ENCODE measurements at places on chromosomes 5 and 9.

DNA sequence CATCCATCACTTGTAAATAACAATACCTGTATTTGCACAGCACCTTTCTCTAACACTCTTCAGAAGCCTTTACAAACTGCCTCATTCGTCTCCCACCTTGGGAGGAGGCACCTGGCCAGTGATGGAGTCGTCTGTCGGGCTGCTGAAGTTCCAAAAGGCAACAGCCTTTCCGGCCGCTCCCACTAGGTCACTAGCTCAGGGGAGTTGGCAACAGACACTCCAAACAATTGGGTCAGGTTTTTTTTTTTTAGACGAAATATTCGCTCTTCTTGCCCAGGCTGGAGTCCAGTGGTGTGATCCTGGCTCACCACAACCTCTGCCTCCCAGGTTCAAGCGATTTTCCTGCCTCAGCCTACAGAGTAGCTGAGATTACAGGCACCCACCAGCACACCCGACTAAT, 4.0 kb downstream of the DAP start:
- no peak overlapping the region for H3K4me3 ChIP-seq
- DNase-seq = no peak
- peaks cover 7% of the 10 kb centered on the region for H3K4me1 ChIP-seq
- no peaks in the 10 kb centered on the region for H3K27me3 ChIP-seq
- no peaks in the 10 kb centered on the region for H3K36me3 ChIP-seq

DNA sequence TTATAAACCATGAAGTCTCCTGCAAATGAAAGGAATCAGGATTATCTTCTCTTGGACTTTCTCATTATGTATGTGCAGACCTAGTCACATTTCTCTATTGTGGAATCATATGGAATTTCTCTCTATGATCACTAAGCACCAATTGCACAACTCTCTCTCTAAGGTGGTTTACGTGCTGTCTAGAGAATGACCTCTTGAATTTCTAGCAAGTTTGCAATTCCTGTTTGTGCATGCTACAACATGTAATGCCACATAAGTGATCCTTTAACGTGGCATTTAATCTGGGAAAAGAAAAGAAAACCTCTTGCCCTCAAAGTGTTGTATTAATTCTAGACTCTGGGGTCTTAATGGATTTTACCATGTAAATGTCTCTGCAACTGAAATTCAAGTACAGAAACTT, 5.0 kb upstream of the PPP2R2B start:
- no peaks in the 10 kb centered on the region for H3K4me1 ChIP-seq
- H3K36me3 ChIP-seq = no peaks in the 10 kb centered on the region
- H3K4me3 ChIP-seq = no peak overlapping the region
- no peak overlapping the region for H3K27ac ChIP-seq

GRCh38 chr5:137589185-137589584, 90.1 kb upstream of the SPOCK1 start:
- no peak overlapping the region for H3K4me3 ChIP-seq
- H3K4me1 ChIP-seq = no peaks in the 10 kb centered on the region
- H3K36me3 ChIP-seq = no peaks in the 10 kb centered on the region
- H3K27ac ChIP-seq = no peak overlapping the region
- no peaks in the 10 kb centered on the region for H3K27me3 ChIP-seq

DNA sequence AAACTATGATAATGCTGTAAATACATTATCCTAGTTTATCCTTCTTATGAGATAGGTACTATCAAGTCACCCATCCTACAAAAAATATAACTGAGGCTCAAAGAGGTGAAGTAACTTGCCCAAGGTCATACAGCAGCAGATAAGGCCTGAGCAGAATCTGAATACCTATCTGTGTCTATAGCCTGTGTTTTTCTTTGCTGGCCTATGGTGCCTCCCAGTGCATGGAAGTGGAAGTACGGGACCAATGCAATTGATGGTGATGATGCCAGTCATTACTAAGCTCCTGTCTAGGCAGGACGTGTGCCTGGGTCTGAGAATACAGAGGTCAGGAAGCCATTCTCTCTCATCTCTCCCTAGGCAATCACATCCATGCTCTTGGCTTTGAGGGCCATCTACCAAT, 67.8 kb downstream of the FAT2 start:
- no peak overlapping the region for H3K4me3 ChIP-seq
- H3K27ac ChIP-seq = no peak overlapping the region

- no peaks in the 10 kb centered on the region for H3K36me3 ChIP-seq
- H3K4me3 ChIP-seq = no peak overlapping the region
- H3K4me1 ChIP-seq = no peaks in the 10 kb centered on the region
- no peak for DNase-seq
- H3K27me3 ChIP-seq = no peaks in the 10 kb centered on the region
Observed at GRCh38 chr5:97545886-97546535, 363.0 kb upstream of the RIOK2 start.
